Body of pancreas (tissue), 4 donors: ENCODE measurements at places on chromosomes 6 and 20.

- no peak for DNase-seq
Observed at GRCh38 chr20:40592941-40593340, 96.1 kb downstream of the MAFB start.

- DNase-seq, result no peak
Observed at GRCh38 chr6:94133106-94133505, 713.7 kb upstream of the EPHA7 start.

DNA sequence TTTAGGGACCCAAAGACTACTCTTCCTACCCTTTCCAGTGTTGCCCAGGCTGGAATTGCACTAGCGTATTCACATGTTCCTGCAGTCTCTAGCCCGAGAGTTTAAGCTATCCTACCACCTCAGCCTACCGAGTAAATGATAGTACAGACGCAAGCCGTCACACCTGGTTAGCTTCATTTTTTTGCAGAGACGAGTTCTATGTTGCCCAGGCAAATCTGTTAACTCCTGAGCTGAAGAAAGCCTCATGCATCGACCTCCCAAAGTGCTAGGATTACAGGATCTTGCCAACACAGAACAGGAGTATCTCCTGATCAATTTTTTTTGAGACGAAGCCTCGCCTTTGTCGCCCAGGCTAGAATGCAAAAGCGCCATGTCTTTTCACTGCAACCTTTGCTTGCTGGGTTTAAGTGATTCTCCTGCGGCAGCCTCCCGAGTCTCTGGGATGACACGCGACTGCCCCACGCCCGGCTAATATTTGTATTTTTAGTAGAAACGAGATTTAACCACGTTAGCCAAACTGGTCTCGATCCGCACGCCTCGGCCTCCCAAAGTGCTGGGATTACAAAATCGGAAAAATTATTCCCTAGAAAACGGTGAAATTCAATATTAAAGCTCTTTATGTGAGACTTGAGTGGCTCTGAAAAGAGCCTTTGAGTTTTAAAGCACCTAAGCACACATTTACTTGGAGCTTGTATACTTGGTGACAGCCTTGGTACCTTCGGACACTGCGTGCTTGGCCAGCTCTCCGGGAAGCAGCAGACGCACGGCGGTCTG lies 128.5 kb downstream of the HFE start:
- no peak for DNase-seq

DNA sequence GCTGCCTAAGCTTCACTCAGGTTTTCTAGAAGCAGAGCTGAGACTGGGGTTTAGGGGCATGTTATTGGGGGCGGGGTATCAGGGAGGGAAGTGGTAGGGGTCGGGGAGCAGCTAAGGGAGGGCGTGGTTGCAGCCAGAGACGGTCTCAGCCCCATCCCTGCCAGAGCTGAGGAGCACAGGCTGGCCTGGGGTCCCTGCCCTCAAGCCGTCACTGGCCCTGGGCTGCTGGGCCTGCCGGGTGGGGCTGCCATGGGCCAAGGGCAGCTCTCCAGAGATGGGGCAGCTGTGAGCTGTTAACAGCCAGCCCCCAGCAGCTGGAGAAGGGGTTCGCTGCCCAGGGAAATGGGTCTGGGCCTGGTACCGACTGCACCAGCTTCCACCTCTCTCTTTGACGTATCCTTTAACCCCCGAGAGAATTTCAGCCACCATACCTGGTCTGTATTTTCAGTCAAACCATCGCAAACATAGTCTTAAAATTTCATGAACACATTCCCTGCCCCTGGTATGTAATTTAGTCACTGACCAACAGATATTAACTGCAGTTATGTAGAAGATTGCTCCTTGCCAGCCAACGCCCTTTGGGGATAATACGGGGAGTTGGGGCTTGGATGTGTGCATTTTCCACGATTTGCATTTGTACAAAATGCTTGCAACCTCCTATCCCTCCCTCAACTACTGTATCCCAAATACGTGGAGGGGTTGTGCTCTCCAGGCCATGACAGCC lies 253.4 kb downstream of the TAF4 start:
- no peak for DNase-seq

DNA sequence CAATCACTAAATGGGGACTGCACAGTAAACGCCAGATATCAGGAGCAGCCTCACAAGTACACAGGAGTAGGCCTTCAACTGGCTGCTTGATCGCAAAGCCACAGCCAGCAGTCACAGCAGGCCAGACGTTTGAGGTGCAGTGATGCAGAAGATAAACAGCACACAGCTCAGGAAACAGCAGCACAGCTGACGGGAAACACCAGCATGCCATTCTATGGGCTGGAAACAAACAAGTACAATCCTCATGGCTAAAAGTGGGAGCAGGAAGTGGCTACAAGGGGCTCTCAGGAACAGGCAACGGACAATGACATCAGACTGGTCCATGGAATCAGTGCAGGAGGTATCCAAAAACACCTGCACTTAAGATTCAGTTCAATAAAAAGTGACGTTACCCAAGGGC lies 111.0 kb downstream of the DTNBP1 start:
- DNase-seq, result peak; percentile 29

DNA sequence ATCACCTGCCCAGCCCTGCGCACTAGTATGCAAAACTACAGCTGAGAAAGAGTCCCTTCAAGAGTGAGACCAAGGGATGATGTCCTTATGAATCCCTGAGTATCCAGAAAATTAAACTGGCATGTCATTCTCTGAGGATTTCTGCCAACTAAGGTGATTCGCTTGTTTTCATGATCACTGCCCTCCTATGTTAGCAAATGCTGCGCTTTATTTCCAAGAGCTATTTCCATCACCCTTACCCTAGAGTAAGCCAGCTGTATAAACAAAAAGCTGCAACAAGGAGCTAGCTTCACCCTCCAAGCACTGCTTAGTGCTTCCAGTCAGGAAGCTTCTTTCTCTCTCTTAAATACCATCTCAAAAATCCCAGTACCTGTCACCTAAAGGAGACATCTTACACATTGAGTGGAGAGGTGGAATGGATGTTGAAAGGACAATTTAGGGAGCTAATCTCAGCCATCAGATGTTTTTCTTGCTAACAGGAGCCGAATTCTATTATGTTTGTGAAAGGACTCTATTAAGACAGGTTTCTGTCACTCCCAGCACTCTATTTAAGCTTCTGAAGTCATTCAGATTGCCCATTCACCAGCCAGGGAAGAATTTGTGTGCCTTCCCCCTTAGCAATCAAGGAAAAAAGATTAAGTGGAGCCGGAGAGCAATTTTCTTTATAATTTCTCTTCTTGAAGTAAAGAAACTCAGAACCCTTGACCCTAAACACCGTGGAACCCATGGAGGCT lies 322.2 kb downstream of the NRN1 start:
- no peak for DNase-seq

DNA sequence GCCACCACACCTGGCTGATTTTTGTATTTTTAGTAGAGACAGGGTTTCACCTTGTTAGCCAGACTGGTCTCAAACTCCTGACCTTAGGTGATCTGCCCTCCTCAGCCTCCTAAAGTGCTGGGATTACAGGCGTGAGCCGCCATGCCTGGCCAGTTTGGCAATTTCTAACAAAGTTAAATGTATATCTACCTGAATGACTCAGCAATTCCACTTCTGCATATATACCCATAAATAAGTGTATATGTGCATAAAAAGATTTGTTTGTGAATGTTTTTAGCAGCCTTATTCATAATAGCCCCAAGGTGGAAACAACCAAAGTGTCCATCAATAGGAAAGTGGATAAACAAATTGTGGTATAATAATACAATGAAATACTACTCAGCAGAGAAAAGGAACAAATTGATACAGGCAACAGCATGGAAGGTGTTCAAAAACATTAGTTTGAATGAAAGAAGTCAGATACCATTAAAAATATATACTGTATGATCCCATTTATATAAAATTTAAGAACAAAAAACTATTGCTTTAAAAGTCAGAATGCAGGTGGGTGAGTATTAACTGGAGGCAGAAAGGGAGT lies 44.3 kb upstream of the KIF13A start:
- no peak for DNase-seq

DNA sequence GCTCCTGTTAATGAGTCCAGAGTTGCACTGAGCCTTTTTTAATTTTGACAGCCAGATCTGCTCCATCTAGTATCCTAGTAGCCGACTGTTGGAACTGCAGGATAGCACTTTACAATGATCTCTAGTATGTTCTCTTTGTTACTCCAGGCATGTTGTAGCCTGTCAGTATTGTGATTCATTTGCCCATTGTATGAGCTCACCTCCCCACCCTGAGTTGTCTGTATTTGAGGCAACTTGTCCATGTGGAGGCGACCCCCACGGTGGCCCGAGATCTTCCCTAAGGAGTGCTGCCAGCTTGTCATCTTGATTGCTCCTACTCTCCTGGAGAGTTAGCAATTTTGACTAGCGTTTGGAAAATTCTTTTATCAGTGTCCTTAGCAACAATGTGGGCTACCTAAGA lies 67.2 kb downstream of the DHX35 start:
- no peak for DNase-seq

DNA sequence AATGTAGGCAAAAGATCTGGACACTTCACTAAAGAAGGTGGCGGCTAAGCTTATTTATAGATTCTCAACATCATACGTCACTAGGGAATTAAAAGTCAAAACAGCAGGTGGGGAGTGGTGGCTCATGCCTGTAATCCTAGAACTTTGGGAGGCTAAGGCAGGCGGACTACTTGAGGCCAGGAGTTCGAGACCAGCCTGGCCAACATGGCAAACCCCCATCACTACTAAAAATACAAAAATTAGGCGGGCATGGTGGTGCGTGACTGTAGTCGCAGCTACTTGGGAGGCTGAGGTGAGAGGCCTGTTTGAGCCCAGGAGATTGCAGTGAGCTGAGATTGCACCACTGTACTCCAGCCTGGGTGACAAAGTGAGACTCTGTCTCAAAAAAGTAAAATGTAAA lies 74.6 kb downstream of the GPX5 start:
- no peak for DNase-seq

- DNase-seq, result no peak
Observed at GRCh38 chr20:20366551-20366875, 1.4 kb upstream of the INSM1 start.

DNA sequence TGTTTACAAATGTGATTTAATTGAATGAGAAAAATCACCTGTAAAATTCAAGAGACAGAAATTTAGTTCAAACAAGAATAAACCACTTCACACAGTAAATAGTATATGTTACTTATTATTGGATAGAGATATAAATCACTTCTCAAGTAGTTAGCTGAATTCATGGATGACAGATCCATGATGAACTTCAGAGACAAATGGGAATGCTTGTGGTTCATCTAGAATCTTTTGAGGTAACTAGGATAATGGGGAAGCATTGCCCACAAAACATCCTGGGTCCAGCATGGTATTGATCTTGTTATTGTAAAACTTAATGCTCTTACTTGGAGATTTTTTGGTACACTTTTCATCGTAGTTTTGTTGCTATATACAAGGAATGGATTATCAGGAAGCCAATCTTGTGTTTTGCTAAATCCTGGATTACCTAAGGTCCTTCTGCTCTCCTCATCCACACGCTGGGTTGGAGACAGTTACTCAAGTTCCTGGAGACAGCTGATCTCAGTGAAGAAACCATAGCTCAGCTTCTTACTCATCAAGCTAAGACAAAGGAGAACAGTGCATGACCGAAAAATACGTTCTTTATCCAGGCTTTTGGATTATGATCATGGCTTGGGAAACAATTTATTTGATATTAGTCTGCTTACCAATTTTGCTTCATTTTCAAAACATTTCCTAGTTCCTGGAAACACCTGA lies 142.5 kb upstream of the PREP start:
- no peak for DNase-seq

GRCh38 chr6:50658561-50658960 lies 54.8 kb upstream of the TFAP2D start:
- no peak for DNase-seq

GRCh38 chr20:63848003-63848911 lies 13.0 kb upstream of the ABHD16B start:
- no peak for DNase-seq

DNA sequence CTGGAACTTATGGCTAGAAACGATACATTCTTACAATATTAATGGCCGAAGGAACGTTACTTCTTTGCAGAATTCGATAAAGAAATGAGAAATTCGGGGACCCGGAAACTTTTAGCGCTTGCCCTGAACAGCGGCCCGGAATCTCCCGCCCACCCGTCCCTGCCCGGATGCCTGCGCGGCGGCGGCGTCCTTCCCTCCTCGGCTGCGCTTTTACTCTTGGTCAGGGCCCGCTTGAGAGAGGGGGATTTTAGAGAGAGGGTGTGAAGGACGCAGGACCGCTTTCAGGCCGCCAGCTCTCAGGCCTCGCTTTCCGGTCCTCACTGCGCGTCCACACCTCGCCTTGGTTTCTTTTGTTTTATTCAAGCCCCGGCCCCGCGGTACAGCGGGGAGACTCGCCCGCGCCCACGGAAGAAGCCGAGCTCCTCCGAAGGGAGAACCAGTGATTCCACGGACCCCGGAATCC lies 243.7 kb downstream of the ARID1B start:
- DNase-seq, result no peak

- DNase-seq, result no peak
Observed at GRCh38 chr6:158758941-158759479, 60.2 kb downstream of the EZR start.

DNA sequence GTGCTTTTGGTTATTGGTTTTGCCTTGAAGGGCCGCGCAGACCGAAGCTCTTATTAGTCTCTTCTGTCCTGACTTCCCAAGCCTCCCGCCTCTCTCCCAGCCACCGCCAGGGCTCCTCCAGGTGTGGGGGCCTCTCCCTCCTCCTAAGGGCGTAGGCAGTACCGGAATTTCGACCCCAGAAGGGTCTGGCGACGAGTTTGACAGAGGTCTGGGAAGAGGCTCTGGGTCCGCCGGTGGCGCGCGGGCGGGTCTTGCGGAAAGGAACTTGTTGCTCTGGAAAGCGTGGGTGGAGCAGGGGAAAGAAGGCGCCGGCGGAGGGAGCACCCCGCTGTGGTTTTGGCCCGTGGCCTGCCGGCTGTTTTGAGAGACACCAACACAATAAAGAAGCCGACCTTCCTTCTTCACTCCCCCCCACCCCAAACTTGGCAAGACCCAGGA lies 1.8 kb downstream of the PCSK2 start:
- DNase-seq, result peak; percentile 13

- no peak for DNase-seq
Observed at GRCh38 chr6:16623029-16623653, 138.1 kb downstream of the ATXN1 start.

DNA sequence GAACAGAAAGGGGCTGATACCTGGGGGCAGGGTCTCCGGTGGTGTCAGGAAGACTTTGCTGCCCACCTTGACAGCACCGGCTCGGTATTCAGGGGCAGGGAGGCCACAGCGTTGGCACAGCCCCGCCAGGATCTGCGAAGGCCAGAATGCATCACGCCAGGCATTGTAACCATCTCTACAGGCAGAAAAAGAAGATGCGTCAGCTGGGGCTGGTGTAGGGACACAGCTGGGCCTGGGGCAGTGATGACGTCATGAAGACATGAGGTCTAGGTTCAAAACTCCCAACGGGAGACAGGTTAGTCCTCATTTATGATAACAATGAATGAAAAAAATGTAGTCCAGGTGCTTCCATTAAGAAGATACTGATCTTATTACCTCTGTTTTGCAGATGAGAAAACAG lies 22.0 kb downstream of the ERGIC3 start:
- no peak for DNase-seq

GRCh38 chr6:138500867-138501446 lies 1.7 kb upstream of the NHSL1 start:
- no peak for DNase-seq
